ENCODE measurements at places on chromosomes 13 and 19.

- no peak for DNase-seq
These were observed 8.2 kb downstream of the LONP1 start for GRCh38 chr19:5711713-5712161.

- no peak for DNase-seq
These were observed 13.0 kb downstream of the FFAR2 start for GRCh38 chr19:35461060-35461459.

DNA sequence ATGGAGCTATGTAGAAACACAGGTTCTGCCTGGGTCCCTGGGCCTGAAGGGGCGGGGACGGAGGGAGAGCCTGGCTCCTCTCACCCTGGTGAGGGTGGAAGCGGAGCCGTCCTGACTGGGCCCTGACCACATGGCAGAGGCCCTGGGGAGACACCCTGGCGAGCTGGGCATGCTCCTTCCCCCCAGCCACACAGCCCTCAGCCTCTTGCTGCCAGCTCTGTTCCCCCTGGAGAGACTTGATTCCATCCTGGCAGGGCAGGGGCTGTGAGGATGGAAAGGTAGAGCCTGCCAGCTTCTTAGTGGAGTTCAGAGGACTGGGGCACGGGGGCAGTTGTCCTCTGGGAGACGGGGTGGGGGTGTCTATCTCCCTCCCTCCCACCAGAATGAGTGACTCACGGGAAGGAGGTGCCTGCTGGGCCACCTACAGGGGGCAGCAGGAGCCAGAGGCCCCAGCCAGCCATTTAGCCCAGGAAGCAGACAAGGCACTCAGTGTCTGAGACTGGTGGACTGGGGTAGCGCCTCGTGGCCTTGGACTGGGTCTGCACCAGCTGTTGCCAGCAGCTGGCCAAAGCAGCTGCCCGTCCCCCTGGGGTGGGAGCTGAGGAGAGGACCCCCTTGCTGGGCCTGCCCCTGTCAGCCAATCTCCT, 22.8 kb upstream of the RNF17 start:
- DNase-seq: peak; percentile 81

DNA sequence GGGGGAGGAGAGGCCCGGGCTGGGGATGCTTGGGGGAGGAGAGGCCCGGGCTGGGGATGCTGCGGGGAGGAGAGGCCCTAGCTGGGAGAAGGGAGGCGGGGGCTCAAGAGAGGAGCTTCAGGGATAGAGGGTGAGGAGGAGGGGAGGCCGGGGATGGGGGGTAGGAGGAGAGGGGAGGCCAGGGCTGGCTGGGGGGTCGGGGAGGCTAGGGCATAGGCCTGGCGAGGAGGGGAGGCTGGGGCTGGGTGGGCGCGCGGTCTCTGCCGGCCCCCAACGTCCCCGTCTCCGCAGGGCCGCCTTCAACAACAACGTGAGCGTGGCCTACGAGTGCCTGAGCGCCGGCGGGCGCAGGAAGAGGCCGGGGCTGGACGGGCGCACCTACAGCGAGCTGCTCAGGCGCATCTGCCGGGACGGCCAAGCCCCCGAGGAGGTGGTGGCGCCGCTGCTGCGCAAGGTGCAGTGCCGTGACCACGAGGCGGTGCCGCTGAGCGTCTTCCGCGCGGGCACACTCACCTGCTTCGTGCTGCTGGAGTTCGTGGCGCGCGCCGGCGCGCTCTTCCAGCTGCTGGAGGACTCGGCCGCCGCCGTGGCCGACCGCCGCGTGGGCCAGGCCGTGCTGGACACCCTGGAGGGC, 11.4 kb downstream of the TPGS1 start:
- DNase-seq: no peak

DNA sequence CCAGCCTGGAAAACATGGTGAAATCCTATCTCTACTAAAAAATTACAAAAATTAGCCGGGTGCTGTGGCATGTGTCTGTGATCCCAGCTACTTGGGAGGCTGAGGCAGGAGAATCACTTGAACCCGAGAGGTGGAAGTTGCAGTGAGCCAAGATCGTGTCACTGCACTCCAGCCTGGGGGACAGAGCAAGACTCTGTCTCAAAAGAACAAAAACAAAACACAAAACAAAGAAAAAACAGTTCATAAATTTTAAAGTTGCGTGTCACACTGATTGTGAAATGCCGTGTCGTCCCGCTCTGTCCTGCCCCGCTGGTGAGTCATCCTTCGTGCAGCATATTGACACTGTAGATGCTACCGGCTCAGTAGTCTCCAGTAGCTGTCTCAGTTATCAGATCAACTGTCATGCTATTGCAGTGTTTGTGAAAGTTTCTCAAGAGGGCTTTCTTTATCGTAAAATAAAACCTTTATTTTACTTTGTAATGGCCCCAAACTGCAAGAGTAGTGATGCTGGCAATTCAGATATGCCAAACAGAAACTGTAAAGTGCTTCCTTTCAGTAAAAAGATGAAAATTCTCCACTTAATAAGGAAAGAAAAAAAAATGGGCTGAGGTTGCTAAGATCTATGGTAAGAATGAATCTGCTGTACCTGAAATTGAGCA, 36.4 kb upstream of the IGFL1 start:
- DNase-seq: no peak

DNA sequence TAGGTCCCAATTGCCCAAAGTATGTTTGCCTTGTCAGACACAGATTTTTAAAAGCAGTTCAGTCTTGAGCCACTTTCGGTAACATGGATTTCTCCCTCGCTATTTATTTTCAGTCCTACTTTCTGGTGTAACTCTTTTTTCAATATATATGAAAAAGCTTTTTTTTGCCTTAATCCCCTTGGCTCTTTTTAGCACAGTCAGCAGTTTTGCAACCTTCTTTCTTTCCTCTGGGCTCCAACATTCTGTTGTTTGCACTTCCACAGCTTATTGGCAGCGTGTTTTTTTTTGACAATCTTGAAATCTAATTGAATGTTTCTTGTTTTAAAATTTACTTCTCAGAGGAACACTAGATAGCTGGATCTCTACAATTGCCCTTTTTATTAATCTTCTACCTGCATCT, 429.3 kb upstream of the NBEA start:
- no peak for DNase-seq

GRCh38 chr19:53538378-53539109, 599 bp downstream of the ZNF331 start:
- DNase-seq: peak; percentile 87

DNA sequence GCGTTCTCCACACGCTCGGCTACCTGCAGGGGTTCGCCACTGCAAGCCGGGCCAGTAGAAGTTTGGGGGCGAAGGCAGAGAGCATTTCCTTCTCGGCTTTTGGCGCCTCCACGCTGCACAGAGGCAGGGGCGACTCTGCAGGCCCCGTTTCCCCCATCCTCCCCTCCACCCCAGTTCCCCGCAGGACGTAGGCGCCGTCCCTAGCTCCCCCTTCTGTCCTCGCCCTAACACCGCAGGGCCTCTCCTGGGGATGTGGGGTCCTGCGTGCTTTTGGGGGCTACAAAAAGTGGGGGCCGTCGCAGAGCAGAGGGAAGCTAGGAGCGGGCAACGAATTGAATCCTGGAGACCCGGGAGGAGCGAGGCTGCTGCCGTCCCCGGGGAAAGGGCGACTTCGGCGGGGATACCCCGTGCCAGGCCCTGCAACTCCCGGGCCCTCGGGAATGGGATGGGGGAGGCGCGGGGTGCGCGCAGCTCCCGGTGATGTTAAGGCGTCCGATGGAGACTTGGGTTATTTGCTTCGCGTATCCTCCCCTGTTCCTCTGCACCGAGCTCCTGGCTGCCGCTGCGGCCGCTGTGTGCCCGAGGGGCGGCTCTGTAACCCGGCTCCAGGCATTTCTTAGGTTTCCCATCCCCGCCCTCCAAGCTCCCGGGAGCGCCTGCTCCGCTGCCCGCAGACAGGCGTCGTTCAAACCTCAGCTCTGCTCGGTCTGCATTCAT, 255.9 kb upstream of the SOX21 start:
- no peak for DNase-seq

DNA sequence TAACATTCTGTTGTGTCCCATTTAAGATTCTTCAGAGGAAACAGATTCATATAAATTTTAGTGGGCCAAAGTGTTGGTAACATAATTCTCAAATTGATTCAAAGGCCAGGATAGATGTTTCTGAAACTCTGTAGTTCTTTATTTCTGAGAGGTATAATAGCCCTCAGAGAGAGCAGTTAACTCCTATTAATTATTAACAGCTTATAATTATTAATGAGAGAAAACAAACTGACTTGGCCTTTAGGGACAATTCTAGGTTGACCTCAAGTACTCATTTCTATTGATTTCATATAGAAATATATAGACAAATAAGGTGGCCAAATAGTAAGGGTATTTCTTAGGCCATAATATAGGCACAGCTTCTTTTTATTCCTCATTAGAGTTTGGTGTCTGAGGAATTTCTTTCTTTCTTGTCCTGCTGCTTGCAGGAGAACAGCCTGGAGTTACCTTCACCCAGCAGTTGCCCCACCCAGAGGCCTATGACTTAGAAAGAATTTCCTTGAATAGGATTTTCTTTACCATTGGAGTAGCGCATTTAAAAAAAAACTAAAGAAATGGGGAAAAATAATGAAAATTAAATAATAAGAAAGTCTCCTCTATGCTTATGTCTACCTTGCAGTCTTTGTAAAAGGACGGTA, 1430.1 kb upstream of the SPRY2 start:
- DNase-seq: no peak

DNA sequence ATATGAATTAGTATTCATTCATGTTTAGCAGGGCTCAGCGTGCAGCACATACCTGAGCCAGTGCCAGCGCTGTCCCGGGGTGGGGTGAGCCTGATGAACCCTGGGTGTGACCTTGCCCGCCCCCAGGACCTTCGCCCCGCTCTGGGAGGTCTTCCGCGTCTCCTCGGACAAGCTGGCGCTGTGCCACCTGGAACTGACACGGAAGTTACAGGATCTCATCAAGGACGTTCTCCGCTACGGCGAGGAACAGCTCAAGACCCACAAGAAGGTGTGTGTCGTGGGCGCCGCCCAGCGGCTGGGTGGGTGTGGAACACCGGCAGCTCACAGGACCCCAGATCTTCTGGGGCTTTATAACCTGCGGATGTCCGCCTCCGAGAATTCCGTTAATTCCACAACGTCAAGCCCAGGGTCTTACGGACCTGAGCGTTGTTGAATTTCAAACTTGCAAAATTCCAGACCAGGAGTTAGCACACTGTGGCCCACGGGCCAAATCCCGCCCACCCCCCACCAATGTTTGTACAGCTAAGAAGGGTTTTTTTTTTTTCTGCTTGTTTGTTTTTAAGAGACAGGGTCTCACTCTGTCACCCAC, 15.4 kb downstream of the FCHO1 start:
- DNase-seq: peak; percentile 94

DNA sequence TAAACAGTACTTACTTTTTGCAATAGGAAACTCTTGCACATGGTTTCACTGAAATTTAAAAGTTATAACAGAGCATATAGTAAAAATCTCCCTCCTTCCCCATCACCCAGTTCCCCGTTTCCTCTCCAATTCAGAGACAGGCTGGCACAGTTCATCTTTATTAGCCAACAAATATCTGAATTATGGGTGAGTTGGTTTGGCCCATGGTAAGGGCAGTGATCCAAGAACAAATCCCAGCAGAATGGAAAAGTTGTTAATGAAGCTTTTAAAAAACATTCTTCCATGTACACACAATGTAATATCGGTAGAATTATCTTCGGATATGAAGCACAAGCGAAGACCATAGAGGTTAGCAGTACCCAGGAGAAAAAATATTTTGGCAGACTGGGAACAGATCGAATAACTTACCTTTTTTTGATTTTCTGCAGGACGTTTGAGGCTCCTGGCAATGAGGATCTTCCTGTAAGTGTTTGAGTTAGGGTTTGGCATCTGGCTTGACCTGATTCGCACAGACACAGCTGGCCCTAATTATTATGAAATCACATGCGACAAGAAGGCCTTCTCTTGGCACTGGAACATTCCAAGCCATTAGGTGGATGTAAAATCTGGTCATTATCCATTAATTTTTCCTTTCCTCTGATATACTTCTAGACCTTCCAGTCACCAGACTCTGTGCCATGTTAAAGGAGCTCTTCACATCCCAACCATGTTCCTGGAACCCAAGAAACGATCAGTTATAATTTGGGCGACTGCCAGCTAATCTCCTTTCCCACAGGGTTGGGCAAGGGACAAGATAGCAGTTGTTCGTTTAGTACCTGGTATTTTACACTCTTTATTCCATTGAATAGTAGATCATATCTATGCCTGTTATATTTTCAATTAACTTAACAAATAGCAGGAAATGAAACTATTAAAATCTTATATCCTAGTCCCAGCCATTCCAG, 139.4 kb upstream of the TSC22D1 start:
- DNase-seq: no peak

DNA sequence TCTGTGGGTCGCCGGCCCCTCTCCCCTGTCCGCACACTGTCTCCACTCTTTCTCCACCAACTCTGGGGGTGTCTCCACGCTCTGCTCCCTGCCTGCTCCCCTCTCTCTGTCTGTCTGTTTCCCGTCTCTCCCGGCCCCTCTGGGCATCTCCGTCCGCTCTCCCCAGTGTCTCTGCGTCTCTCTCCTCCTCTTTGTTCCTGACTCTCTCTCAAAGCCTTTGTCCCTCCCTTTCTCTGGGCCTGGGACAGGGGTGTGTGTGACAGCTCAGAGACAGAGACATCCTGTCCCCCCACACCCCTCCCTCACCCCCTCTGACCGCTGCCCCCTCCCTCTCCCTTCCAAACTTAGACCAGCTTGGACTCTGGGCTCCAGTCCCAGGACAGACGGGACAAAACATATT, 668 bp upstream of the SBK3 start:
- DNase-seq: no peak

GRCh38 chr19:15231271-15231670, 977 bp downstream of the EPHX3 start:
- DNase-seq: no peak
